Common myeloid progenitor, CD34-positive (primary cell): ENCODE measurements at places on chromosomes 3 and 15.

DNA sequence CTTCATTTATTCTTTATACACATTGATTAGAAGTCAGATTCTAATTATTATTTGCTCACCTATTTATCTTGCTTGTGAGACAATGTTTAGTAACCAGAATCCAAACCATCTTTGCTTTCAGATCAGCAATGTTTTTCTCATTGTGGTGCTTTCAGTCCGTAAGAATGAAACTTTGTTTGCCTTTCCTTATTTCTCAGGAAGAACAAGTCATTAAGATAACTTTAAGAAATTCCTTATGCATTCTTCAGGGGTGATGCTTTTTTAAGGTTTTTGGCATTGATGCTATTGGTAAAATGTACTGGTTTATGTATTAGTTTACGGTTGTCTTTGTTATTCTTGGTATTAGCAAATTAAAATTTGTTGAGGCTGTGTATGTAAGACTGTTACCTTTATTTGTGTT is 120.8 kb upstream of the POU1F1 start:
- DNase-seq = no peak

DNA sequence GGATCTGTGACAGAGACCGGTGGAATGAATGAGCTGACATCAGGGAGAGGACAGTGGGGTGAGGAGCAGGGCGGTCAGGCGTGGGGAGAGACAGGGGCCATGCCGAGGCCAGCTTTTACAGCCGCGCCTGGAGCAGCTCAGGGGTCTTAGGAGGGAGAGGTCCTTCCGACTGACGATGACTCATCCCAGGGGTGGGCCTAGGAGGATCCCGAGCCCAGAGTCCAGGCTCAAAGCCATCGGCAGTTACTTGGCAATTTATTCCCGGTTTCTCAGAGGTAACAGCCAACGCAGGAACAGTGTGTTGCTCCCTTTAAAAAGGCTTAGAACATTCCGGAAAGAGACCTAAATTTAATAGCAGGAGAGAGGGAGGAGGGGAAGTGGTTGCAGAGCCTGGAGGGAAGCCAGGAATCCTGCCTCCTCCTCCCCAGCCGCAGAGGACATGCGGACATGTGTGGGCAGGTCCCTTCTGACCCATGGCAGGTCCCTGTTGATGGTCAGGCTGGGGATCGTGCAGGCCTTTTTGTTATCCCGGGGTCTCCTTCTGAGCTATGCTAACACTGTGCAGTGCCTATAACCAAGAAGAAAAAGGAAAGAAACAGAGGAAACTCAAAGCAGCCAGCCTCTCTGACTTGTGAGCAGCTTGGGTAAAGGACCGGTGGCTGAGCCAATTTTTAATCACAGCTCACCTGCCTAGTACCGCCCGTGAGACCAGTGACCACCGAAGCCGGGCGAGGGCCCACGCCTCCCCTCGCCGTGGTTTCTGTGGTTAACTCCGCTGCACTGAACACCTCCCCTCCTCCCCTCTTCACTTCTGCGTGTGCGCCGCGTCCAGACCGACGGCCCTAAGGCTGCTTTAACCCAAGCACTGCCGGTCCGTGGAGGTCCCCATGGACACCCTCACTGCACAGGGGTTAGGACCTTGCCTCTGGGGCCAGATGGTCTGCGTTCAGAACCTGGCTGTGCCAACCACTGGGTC is 392.4 kb upstream of the PROK2 start:
- peak; percentile 34 for DNase-seq

GRCh38 chr3:39125841-39126500 is 18.5 kb downstream of the TTC21A start:
- no peak for DNase-seq

DNA sequence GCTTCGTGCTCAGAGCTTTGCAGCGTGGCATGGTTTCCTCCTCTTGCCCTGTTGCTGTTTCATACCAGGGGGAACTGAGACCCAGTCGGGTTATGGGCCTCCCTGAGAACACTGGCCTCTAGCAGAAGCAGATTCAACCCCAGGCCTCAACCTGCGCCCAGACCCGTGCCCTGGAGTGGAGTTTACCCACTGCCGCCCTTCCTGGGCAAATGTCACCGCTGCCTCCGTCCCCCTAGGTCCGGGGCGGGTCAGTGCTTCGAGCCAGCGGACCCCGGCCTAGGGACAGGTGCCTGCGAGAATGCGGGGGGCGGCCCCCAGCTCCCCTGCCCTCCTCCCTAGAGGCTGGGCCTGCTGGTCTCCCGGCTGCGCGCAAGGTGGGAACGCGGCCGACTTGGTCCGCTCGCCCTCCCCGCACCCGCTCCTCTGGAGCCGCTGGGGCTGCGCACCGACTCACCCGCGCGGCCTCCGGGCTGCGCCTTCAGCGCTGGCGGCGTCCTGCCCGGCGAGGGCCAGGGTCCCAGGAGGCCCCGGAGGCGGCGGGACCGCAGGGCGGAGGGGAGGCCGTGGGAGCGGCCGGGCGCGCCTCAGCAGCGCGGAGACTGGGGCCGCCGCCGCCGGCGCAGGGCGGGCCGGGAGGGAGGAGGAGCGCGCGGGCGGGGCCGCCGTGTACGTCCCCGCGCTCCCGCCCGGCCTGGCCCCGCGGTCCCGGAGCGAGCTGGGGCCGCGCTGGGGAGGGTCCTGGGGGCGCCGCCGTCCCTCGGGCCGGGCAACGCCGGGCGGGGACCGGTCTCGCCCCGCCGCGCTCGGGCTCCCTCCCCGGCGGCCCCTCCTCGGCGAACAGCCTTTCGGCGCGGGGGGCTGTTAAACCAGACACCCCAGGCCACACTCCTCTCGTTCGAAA is at the start of gene PIGZ:
Gene PIGZ (minus strand): TSS at position 601 of the 901 bp plus-strand sequence. CDS start 16,802 bp downstream, outside the sequence.
- DNase-seq = peak; percentile 17

GRCh38 chr3:3618623-3619022 is 180.6 kb upstream of the LRRN1 start:
- DNase-seq = peak; percentile 72

DNA sequence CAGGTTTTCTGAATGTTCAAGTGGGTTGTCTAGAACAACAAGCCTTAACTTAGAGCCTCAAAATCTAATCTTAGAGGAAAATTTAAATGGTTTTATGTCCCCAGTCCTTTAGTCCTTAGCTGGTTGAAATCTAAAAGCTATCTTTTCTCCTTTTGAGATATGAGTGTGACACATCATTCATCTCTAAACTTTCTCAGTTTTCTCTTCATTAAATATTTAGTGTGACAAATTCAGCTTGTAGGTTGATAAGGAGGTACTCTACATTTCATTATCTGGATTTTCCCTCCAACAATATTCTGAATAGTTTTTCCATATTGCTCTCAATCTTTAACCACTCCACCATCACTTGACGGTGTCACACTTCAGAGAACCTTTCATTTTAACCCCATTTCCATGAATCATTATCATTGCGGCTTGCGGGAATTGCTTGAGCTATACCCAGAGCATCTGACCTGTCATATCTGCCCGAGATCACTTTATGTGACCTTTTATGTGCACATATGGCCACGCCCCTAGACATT is 16.1 kb upstream of the ATP8B4 start:
- DNase-seq = no peak
